Nephron progenitor cell (in vitro differentiated cells): ENCODE measurements at places on chromosomes 13 and 19.

DNA sequence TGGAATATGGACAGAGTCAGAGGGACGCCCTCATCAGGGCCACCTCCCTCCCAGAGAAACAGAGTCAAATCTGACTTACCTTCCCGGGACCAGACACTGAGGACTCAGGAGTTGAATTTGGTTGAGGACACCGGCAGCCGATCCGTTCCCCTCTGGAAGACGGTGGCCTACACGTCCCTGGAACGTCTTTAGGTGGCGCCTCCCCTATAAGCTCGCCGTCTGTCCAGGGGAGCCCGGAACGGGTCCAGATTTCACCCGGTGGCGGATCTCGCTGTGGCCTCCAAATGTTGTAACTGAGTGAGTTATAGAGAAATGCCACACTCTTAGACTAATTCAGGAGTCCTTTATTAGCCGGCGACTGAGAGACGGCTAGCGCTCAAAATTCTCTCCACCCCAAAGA lies 9.0 kb downstream of the TNFSF14 start:
- DNase-seq: no peak

DNA sequence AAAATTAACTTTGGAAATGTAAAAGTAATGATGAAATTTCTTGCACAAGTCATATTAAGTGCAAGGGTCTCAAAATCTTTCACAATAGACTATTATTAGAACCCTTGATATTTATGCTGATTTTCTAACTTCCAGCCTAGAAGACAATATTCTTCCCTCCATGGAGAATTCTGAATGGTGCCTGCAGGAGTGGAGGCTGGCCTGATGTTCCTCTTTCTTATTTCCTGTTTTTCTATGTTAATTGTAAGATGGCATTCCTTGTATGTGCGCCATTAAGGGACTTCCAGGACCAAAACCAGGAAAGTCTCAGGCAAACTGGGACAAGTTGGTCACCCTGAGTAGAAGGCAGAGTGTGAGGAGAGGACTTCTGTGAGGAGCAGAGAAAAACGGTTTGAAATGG lies 294.9 kb downstream of the DLEU7 start:
- DNase-seq: no peak

GRCh38 chr13:84139561-84140158 lies 257.4 kb upstream of the SLITRK1 start:
- no peak for DNase-seq

GRCh38 chr19:45408830-45409556 lies 2.5 kb downstream of the POLR1G start:
- no peak for DNase-seq

DNA sequence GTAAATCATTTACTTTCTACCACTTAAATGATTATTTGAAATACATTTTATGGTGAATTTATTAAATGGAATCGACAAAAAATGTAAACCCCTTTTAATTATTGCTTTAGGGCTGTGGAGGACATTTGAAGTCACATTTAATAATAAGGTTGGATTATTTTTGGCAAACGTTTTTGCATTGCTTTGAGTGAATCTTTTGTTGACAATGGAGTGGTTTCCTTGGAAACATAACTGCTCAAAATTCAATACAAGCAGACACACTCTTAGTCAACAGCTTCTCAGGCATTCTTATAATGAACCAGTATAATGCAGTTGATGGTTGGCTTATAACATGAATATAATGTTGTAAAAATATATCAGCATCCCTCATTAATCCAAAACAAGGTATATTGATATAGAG lies 104.7 kb downstream of the DCLK1 start:
- no peak for DNase-seq

- DNase-seq: peak; percentile 78
These were observed at the start of gene TTYH1 for GRCh38 chr19:54415208-54415900. TTYH1 (plus strand) TSS chr19:54415464; CDS start chr19:54415553, 89 bp downstream.

DNA sequence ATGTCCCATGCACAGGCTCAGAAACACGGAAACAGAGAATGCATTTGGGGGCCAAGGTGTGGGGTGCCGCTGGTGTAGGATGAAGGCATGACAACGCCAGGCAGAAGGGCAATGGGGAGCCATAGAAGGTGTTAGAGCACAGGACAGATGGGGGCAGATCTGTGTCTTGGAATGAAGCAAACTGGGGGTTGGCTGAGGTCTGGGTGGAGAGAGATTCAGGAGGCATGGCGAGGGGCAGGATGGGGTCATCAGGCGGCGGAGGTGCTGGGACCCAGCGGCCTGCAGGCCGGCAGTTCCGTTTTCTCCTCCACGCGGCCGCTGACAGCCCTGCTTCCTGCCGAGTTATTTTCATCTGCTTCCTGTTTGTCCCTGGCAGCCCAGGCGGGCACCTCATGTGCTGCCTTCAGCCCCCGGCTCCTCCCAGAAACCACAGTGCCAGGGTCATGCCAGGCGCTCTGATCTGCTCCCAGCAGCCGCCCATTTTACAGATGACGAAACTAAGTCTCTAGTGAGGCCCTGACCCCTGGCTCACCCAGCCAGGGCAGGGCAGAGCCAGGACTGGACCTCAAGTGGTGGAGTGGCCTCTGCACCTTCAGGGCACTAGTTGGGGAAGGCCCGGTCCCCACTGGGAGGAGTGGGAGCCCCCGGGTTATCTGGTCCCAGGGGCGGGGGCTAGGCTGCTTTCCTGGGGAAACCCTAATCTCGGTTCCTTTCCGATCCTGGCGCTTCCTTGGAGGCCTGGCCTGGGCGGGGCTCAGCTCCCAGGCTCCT lies 2.2 kb downstream of the ARHGAP45 start:
- DNase-seq: no peak

- DNase-seq: no peak
These were observed 4.2 kb downstream of the ITPKC start for GRCh38 chr19:40721140-40721486.

DNA sequence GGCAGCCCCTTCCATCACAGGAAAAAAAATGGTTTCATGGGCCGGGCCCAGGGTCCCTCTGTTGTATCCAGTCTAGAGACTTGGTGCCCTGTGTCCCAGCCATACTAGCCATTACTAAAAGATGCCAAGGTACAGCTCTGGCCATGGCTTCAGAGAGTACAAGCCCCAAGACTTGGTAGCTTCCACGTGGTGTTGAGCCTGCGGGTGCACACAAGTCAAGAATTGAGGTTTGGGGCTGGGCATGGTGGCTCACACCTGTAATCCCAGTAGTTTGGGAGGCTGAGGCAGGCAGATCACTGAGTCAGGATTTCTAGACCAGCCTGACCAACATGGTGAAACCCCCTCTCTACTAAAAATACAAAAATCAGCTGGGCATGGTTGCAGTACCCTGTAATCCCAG lies 214.3 kb downstream of the LIG4 start:
- no peak for DNase-seq
